Left ventricle myocardium inferior (tissue), 1 donor: ENCODE measurements at places on chromosomes 4 and X. TPM values are rescaled to one million over a fixed set of nuclear protein-coding genes. Genes with fewer than 3 reads are reported as not detected.

MID1 gene
- 9.4 TPM for total RNA-seq

WDFY3 gene
- 48.7 TPM for total RNA-seq

SPIN2B gene
- 8.4 TPM for total RNA-seq

CPLX1 gene
- 4.8 TPM for total RNA-seq

NAP1L5 gene
- total RNA-seq, result 3.5 TPM

HUWE1 gene
- total RNA-seq, result 130 TPM

BTK gene
- total RNA-seq, result 1.3 TPM

TAF1 gene
- total RNA-seq, result 15.9 TPM

NXF3 gene
- 0.69 TPM for total RNA-seq

PGAM4 gene
- not detected for total RNA-seq

HTRA3 gene
- total RNA-seq, result 119 TPM

FATE1 gene
- not detected for total RNA-seq

SCOC gene
- total RNA-seq, result 84.5 TPM

GPRASP3 gene
- 4.8 TPM for total RNA-seq

VEGFD gene
- 8.3 TPM for total RNA-seq

SHROOM2 gene
- 0.71 TPM for total RNA-seq

ARX gene
- total RNA-seq, result not detected

BGN gene
- 84.3 TPM for total RNA-seq

GRCh38 chr4:7067126-7067451 is 775 bp downstream of the GRPEL1 start:
- DNase-seq, result no peak

GRCh38 chrX:100931925-100932285 is 3.2 kb upstream of the XKRX start:
- no peak for DNase-seq

- DNase-seq, result no peak
Observed at GRCh38 chr4:159298502-159298901, 195.6 kb downstream of the RAPGEF2 start.

DNA sequence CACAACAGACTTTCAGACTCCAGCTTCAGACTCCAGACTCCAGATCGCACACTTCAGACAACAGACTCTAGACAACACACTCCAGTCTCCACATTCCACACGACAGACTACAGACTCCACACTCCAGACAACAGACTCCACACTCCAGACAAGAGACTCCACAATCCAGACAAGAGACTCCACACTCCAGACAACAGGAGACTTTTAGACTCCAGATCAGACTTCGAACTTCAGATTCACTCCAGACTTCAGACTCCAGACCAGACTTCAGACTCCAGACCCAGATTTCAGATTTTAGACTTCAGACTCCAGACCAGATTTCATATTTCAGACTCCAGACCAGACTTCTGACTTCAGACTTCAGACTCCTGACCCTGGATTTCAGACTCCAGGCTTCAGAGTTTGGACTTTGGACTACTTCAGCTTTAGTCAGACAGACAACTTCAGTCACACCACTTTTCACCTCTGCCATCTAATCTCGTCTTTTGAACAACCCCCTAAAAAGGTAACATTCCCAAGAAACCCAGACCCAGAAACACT is 29.0 kb upstream of the TLR2 start:
- no peak for DNase-seq

GRCh38 chrX:1558761-1559468 is 21.9 kb upstream of the P2RY8 start:
- DNase-seq, result no peak

DNA sequence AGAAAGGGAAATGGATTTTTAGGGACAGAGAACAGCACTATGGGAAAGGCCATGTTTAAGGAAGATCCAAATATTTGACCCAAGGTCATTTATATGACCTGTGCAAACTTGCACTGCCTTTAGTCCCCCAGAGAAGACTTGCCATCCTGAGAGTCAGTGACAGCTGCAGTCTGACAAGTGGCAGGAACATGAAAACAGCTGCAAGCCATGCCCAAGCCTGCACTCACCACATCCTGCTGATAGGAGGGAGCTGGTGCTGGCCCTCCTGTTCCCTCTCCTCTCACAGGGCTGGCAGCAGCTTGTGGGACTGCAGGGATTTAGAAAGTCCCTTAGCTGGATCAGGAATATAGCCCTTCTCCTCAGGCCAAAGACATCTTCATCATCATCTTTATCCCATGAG is 187.7 kb downstream of the RAP1GDS1 start:
- DNase-seq, result no peak

DNA sequence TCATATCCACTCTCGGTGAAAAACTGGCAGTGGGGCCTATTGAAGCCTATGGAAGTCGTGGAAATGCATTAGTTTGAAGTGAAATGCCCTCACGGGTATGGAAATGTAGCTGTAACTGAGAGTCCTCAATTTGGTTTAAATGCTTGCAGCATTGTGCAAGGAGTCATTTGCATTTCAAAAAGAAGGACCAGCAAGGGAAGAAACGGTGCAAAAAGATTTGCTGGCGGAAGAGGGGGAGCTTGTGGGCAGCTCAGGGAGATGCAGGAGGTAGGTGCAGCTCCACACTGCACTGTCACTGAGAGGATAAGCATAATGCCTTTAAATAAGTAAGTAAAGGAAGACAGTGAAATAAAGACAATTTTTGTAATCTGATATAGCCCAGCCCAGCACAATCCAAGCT is 400.4 kb upstream of the DIPK2B start:
- no peak for DNase-seq

- no peak for DNase-seq
Observed at GRCh38 chr4:10715696-10716095, 31.1 kb upstream of the CLNK start.

- no peak for DNase-seq
Observed at GRCh38 chr4:101938836-101939235, 148.3 kb downstream of the BANK1 start.

GRCh38 chrX:146614663-146615478 is 194.7 kb upstream of the CXorf51B start:
- no peak for DNase-seq

GRCh38 chrX:12758291-12758690 is 32.9 kb upstream of the PRPS2 start:
- no peak for DNase-seq

DNA sequence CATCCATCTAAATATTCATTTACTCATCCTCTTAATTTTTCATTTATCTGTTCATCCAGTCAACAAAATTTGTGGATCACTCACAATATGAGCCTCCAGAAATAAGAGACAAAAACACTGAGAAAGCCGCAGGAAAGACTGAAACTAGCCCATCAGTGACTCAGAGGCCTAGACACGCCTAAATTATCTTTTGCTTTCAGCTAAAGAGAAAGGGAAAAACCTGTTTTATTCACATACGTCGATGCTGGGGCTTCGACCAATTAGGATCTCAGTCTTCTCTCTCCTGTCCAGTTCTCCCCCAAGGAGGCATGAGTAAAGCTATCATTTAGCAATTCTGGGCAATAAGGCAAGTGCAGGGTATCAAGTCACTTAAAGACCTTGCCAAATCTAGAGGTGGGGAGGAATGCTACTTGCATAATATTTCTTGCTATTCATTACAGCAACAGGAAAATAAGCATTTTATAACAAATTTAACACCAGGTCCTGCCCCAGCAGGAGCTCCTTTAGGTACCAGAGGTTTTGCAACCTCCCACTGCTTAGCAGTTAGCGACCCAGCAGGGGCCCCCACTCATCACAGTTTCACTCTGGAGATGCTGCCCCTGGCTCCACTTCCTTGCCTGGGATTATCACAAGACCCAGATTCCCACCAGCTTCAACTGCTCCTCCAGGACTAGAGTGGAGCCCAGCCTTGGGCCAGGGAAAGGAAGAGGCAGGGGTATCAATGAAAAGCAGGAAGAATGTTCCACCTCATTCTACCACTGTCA is 30.1 kb upstream of the TMEM154 start:
- DNase-seq, result no peak

DNA sequence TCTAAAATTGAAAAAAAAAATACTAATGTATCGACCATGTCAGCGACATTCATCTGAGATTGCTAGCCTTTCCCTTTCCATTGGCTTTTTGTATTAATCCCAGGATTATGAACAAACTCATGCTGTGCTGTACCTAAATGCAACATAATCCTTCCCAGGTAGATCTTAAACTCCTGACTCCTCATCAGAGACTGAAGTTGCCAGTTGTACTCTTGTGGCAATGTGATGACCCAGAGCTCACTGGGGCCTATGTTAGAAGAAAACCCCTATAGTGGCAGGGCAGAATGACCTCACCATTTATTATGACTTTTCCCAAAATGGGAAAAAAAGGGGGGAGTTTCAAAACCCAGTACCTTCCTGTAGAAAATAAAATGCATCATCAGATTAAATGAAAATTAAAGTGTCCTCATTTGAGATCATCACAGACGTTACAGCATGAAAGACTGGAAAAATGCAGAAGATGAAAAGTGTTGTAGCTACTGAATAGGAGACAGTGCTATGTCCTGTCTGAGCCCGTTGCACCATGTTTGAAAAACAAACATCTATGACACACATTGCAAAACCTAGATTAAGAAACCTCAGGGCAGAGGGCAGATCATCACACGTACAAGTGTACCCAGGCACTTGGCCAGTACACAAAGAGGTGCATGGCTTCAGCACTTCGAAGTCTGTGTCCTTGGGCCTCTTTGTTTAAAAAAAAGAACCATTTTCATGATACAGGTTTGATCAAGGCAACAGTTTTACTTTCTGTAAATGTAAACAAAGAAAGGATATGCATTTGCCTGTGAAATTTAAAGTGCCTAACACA is 6.8 kb upstream of the ACSL4 start:
- no peak for DNase-seq

GRCh38 chr4:139617702-139618490 is 47.7 kb upstream of the MGST2 start:
- no peak for DNase-seq

- DNase-seq, result no peak
Observed at GRCh38 chr4:147724468-147725201, 7.3 kb upstream of the ARHGAP10 start.

GRCh38 chr4:92968556-92968955 is 664.8 kb downstream of the GRID2 start:
- no peak for DNase-seq

DNA sequence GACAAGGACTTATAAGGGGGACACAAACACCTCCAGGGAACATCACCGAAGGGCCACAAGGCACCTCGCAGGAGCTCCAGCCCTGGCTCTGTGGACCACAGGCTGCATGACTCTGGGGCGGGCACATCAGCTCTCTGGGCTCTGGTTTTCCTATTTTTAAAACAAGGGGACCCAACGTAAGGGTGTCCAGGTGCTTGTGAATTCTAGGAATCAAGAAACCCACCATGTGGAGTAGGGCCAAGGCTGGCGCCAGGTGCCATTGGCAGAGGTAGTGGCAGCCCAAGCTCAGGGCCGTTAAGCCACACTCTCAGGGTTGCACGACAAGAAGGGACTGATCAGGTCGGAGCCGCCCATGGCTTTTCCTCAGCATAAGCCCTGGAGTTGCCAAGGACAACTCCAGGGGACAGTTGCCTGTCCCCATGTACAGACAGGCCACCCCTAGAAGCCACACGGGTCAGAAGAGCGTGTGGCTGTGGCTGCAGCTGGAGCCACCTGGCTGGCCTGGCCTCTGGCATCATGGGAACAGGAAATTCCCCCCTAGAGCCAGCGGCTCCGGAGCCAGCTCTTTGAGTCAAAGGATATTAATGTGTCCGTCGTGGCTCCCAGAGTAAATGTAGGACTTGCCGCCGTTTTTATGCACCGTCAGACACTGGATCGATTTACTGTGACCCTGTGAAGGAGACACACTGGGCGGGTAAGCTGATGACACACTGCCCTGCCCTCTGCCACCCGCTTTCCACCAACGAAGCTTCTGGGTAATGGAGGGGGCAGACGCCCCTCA is 32.5 kb downstream of the WDR1 start:
- DNase-seq, result peak; percentile 39

DNA sequence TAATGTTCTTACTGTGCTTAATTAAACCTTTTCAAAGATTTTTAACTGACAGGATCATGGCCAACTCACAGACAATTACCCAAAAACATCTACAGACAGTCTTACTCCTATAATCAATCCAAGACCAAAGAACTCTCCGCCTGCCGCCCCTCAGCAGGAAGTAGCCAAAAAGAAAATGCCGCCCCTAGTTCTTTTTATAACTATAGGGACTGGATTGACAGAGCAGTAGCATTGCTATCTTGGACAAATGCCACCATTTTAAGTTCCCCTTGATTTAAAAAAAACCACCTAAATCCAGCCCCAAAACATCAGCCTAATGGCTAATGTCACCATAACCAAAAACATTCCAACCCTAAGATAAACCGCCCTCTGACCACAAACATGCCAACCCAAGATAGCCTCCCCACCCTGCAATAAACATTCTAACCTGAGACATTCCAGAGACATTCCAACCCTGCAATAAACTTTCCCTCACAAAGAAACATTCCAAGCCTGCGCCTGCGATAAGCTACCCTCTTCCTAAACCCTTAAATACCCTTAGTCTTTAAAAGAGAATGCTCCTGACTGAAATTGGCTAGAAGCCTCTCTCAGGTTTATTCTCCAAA is 77.0 kb downstream of the COQ2 start:
- no peak for DNase-seq

GRCh38 chr4:178387756-178388155 is 945.5 kb upstream of the AGA start:
- DNase-seq, result no peak

DNA sequence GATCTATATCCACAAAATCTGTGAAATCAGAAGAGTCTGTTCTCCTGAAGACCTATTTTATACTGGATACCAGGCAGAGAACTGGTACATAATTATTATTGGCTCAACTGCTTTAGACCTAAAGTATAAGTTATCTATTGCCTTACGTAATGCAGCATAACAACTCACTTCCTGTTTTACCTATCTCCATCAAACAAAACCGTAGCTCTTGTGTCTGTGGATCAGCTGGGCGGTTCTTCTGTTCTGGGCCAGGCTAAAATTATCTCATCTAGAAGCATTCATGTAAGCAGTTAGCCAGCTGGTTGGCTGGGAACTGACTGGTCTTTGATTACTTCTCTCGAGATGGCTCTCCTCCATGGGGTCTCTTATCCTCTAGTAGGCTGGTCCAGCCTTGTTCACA is 57.8 kb downstream of the PPP1R2C start:
- no peak for DNase-seq

DNA sequence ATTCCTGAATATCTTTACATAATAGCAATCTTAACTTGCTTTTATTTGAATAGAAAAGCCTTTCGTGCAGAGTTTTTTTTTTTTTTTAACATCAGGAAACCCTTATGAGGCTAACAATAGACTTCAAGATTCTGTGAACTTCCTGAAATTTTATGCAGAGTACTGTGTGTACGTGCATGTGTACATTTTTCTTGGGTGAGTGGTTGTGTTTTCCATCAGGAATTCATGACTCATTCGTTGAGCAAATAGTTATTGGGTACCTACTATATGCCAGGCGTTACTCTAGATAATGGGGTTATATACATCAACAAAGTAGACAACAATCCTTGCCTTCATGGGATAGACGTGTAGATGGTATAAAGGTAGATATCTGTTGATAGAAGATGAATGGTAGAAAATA is 59.1 kb downstream of the MRPL1 start:
- DNase-seq, result no peak

DNA sequence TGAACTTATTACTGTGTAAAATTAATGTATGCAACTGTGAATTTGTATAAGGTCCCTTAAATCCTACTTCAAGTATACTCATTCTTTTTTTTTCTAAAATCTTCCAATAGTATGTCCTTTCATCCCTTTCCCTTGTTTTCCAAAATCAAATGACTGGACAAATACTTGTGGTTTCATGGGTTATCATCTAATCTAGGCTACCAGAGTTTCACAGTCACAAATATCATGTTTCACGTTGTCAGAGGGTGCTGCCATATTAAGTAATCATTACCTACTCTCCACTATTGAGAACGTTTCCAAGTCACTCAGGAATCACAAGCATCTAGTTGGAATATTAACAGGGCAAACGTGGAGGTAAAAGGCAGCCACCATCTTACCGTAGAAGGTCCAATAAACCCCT is 1235.0 kb upstream of the TENM3 start:
- no peak for DNase-seq
